ENCODE measurements at places on chromosomes 1 and 21.
A peak's percentile ranks its signal among the peaks of the same experiment; 100 is the strongest.

DNA sequence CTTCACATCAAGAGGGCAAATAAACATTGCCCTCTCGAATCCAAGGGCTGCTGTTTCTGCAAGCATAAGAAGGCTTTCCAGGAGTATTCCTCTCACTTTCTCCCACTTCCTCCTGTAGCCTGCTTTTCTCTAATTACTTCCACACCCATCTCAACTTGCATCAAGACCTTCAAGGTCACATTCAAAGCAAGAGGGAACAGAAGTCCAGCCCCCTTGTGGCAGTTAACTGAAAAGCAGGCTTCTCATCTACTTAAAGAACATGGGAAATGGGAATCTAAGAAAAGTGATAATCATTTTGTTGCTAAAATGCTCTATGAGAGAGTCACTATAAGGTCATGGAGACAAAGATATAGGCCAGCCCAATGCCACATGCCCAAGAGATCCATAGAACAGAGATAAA is 874.4 kb downstream of the KCNT2 start:
- no peak for DNase-seq

DNA sequence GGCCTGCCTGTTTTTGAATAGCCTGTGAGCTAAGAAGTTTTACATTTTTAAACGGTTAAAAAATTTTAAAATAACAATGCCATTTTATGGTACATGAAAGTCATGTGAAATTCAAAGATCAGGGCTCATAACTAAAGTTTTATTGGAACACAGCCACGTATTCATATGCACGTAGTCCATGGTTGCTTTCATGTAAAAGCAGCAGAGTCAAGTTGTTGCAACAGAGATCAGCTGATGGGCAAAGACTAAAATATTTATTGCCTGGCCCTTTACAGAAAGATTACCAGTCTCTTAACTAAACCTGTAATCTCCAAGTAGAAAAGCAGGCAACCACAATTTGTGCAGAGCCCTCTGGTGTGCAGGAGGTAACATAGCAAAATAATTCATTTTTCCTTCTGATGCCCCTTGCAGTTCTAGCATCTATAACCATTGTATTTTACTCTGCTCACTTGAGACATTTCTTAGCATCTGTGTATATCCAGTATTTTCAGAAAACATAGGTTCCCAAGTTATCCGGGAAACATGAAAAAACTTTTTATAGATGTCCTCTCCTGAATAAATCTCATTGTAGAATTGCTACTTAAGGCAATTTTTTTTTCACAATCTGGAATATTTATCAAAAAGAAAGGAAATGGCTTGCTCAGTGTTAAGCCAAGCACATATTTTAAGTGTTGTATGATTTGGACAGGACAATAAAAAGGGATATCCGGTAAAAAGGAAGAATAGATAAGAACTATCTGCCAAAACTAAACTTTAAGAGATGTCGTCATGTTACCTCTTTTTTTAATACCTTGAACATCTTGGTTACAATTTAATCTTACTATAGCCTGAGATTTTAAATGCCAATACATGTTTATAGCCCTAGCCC is 430.8 kb downstream of the PLPP3 start:
- no peak for DNase-seq

- no peak for DNase-seq
These were observed 1232.1 kb downstream of the MRPL39 start for GRCh38 chr21:24375201-24375600.

DNA sequence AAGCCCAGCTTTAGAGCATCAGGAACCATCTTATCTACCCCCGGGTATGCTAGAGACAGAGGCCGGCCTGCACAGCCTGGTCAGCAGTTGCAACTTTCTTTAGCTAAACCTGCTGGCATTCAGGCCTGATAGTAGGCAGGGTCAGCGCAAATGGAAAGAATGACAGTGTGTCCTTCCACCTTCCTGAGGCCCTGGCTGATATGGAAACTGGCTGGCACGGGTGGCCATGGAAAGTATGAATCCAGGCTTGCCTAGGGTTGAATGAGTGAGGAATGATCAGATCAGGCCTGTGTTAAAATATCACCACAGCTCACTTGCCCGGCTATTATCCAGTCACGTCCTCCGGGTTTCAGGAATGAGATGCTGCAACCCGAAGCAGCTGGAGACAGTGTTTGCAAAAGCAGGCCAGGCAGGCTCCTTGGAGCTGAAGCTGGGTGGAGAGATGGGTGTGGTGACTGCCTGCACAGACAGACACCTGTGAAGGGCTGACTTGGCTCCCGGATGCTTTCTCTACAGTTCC is 34.7 kb downstream of the RCAN1 start:
- DNase-seq, result no peak

DNA sequence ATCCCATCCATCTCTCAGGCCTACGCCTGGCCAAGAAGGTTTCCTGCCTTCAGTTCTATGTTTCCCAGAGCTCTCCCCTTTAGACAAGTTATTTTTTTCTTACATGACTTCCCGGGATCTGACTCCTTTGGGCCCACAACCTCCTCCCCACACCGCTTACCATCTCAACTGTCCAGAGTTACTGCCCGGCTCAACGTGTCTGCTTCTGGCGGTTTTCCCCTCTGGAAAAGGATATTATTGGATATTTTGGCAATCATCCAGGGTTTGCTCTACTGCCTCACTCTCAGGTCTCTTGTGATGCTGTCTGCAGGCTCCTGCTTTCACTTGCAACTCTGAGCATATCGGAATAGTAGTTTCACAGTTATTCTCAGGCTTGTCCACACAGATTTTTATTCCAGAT is 318.2 kb upstream of the CAMK1G start:
- no peak for DNase-seq

GRCh38 chr1:210394281-210394821 is 65.6 kb downstream of the HHAT start:
- DNase-seq, result no peak

- no peak for DNase-seq
These were observed 273.4 kb downstream of the PCP4 start for GRCh38 chr21:40140675-40141074.

DNA sequence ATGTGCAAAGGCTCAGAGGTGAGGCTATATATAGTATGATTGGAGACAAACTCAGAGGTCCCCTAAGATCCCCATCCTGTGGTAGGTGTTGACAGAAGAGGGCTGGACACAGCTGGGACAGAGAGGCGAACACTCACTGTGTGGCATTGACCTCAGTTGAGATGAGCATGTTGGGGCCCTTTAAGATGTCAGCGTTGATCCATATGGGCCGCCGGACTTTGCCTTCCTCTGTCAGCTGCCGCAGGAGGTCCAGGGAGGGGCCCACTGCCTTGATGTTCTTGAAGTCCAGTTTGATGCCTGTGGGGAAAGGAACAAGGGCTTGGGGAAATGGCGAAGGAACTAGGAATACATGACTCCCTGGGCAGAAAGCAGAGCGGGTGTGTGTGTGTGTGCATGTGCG is 8.8 kb downstream of the FAM151A start:
- DNase-seq, result no peak

DNA sequence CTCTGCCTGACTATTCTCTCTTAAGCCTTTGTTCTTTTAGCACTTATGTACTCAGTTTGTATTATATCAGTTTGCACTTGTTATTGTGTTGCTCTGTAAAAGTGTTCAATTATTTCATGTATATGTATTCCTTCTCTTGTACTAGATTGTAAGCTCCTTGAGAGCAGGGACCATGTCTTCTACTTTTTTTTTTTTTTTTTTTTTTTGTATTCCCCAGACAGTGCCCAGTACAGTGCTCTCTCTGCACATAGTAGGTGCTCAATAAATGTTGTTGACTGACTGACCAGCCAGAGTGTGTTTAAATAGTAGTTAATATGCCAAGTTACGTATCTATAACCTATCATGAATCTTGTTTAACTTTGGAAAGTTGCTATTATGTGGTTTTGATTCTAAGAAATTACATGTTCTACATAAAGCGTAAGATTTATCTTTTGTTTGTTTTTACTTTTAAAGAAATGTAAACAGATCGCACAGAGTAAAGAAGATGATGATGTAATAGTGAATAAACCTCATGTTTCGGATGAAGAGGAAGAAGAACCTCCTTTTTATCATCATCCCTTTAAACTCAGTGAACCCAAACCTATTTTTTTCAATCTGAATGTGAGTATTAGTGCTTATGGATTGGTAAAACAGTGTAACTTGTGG is 16.1 kb downstream of the SON start:
- no peak for DNase-seq

DNA sequence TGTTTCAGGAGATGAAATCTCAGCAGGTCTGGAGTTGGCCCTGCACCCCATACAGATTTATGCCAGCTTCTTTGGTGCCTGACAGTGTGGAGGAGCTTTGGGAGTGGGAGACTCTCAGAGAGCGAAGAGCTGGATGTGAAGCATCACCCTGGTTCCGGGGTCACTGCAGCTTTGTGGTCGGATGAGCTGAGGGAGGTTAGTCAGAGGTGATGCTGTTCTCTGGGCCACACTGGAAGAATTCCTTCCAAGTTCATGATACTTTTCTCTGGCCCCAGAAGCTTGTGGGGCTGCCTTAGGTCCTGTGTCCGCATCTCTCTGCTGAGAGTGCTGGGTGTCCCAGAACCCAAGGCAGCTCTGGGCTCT is 467.8 kb downstream of the CAMTA1 start:
- DNase-seq, result no peak

GRCh38 chr21:37061926-37062592 is 10.8 kb downstream of the PIGP start:
- no peak for DNase-seq

DNA sequence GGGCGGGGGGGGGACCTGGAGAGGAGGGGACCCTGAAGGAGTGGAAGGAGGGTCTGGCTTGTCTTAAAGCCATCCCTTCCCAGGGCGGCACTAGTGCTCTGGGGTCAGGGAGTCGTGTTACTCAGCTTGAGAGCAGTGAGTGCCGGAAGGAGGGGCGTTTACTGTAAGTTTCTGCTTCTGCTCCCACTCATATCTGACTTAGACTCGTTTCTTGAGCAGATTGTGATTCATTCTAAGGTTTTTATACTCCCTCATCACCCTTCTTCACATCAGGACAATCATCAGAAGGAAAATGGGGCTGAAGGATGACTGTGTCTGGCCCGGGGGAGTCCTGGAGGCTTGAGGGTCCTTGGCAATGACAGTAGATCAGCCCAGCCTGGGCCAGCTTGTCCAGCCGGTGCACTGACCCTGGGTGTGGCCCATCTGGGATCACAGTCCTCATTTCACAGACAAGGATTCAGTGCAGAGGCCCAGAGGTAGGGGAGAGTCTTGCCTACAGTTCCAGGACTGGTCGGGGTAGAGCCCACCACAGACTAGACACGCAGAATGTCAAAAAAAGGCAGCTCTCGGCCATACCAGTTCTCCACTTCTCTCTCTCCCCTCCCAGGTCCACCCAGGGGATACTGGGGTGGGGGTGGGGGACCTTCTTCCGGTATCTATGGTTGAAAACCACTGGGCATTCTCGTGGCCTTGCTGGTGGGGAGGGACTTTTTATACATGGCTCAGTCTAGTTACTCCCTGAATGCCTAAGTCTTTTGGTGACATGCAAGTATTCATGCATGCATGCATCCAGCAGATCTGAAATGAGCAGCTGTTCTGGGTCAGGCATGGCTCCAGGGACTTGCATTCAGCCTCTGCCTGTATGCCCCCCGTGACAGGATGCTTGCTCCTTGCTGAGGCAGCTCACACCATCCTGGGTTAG is 5.1 kb downstream of the TNFRSF8 start:
- no peak for DNase-seq

- DNase-seq, result no peak
These were observed 57.7 kb downstream of the UBE2T start for GRCh38 chr1:202283991-202284390.

DNA sequence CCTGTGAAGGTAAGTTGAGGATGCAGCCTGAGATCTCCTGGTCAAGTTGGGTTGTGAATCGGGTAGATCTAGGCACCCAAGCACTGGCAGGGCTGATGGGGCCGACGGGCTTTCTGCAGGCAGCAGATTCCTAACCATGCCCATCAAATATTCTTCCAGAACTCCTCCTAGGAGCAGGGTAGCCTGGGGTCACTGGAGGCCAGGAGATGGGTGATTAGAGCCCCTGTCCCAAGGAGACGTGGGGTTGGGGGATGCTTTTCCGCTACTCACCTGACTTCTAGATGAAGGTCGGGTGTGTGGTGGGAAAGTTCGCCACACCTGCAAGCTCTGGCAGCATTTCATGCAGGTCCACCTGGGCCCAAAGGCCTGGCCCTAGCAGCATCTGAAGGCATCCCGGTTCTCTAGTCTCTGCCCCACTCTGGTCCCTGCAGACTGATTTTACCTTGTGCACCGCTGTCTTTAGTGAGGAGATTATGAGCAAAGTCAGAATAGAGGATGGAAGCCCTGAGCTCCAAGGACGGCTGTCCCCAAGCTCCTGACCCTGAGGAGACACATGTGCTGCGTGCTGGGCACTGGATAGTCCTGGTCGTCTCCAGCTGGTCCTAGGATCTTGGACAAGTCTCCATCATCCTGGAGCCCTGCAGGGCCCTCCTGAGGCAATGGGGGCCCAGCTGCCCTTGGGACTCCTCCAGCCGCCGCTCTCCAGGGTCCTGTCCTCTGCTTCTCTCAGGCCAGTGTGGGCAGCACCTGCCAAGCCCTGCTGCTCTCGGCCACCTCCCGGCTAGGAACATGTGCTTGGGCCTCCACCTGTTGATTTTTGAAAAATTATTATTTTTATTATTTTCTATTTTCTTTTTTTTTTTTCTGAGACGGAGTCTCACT is 21.8 kb upstream of the C2CD2 start:
- no peak for DNase-seq

GRCh38 chr1:214514819-214515383 is 36.5 kb downstream of the PTPN14 start:
- no peak for DNase-seq

DNA sequence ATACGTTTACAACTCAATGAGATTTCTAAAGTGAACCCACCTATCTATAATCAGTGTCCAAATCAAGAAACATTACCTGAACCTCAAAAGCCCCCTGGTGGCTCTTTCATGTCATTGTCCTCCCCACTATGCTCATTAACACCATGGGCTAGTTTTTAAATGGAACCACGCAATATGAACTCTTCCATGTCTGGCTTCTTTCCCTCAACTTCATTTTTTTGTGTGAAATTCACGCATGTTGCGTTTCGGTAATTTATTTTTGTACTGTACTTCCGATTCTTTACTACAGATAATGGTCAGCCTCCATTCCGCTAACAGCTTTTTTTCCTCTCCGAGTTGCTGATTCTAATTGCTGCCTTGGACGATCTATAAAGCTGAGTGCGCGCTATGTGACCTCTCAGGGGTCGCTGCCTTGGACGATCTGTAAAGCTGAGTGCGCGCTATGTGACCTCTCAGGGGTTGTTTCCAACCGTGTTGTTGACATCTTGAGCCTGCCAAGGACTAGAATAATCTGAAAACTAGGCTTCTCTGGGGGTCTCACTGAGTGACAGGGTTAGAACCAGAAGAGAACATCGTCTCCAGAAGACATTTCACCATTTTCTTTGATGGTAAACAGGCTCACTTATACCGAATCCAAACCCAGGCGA is 1.1 kb upstream of the CACYBP start:
- DNase-seq, result peak; percentile 83

DNA sequence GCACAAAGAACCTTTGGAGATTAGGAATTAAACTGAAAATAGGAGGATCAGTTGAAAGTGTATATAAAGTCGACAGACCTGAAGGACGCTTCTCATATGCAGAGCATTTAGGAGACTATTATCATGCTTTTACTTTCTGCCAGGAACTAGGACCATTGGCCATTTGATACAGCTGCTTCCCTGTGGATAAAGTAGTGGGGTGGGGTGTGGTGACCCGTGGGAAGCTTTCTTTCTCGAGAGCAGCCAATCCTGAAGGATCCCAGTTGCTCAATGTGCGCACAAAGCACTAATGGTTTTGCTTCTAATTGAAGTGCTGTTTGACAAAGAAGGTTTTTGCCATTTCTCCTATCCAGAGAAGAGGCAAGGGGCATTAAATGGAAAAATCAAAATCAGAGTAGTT is 14.9 kb upstream of the CD55 start:
- DNase-seq, result no peak

GRCh38 chr1:232577772-232578171 is 52.2 kb downstream of the SIPA1L2 start:
- no peak for DNase-seq

All from NCI-H1694 (cell line).